ENCODE measurements at places on chromosomes 11 and 22. TPM values are rescaled to one million over a fixed set of nuclear protein-coding genes. Genes with fewer than 3 reads are reported as not detected.
A peak's percentile ranks its signal among the peaks of the same experiment; 100 is the strongest.

The DEFB131B gene
- not detected for total RNA-seq

The MS4A12 gene
- total RNA-seq: not detected

The PKP3 gene
- 7.1 TPM for total RNA-seq

The KDM4D gene
- total RNA-seq: 0.87 TPM

The FHIP1B gene
- total RNA-seq: 40.8 TPM

The LINC01488 gene
- total RNA-seq: not detected

DNA sequence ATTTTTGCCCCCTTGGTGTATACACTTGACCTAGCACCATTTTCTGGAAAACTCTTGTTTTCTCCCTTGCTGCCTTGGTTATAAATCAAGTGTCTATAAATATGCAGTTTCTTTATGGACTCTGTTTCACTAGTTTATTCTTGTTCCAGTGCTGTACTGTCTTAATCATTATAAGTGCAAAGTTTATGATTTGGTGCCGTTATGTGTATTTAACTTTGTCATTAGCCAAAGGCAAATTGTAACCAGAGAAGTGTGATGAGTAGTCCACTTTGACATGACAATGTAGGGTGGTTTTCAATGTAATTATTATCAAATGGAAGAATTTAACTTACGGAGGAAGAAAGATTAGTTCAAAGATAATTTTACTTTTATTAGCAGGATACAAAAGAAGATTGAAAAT is 40.3 kb downstream of the SPECC1L start:
- H3K36me3 ChIP-seq: no peaks in the 10 kb centered on the region
- DNase-seq: no peak
- no peak overlapping the region for H3K27ac ChIP-seq
- H3K27me3 ChIP-seq: no peaks in the 10 kb centered on the region
- H3K4me1 ChIP-seq: no peaks in the 10 kb centered on the region

DNA sequence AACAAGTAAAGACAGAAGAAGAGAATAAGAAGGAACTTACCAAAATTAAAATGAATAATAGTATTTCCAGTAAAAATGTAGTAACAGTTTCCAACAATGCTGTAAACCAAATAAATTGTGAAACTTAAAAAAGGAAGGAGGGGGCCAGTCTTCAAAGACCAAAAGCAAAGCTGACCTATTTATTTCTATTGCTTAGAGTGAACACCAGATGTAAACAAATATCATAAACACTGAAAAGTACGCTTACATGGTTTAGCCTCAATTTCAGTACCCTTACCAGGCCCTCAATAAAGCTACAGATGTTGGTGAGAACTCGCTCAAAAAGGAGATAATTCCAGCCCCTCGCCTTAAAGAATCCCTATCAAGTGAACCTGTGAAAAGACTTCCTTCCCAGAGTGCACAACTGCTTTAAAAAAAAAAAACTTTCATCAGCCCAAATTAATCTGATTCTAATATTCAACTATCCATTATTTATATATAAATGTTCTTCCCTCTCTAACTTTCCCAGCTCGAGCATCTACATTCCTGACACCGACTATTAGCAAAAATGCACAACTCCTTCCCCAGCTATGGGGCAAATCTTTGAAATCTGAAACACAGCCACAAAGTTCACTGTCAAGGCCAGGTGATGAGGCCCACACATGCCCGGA is 2.4 kb downstream of the PHF21A start:
- DNase-seq: no peak

DNA sequence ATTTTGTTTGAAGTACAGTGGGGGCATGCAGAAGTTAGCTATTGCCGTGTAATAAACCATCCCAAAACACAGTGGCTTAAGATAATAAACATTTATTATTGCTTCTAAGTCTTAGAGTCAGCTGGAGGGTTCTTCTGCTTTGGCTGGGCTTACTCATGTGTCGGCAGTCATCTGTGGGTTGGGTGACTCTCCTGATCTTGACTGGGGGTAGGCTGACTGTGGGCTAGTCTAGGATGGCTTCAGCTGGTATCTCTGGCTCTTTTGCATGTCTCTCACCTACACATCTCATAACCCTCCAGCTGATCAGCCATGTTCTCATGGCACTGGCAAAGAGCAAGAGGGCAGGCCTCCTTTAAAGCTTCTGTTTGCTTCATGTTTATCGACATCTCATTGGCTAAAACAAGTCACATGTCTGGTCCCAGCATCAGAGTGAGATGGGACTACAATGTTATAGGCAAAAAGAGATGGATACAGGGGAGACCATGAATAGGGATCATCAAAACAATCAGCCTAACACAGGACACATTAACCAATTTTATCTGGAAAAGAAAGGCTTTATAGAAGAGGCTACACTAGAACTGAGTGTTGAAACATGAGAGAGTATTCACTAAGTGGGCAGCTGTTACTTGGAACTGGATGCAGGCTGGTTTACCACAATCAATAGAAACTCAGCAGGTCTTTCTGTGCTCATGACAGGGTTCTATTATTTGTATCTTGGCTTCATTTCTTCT is 5.1 kb downstream of the LRRC51 start:
- DNase-seq: no peak
- no peaks in the 10 kb centered on the region for H3K4me1 ChIP-seq
- H3K27me3 ChIP-seq: no peaks in the 10 kb centered on the region
- H3K36me3 ChIP-seq: no peaks in the 10 kb centered on the region
- H3K4me3 ChIP-seq: no peak overlapping the region
- H3K27ac ChIP-seq: no peak overlapping the region

GRCh38 chr11:597166-597725 is 18.5 kb downstream of the IRF7 start:
- H3K36me3 ChIP-seq: no peaks in the 10 kb centered on the region
- H3K4me1 ChIP-seq: no peaks in the 10 kb centered on the region
- H3K4me3 ChIP-seq: no peak overlapping the region
- no peak for DNase-seq
- no peaks in the 10 kb centered on the region for H3K27me3 ChIP-seq
- H3K27ac ChIP-seq: no peak overlapping the region

DNA sequence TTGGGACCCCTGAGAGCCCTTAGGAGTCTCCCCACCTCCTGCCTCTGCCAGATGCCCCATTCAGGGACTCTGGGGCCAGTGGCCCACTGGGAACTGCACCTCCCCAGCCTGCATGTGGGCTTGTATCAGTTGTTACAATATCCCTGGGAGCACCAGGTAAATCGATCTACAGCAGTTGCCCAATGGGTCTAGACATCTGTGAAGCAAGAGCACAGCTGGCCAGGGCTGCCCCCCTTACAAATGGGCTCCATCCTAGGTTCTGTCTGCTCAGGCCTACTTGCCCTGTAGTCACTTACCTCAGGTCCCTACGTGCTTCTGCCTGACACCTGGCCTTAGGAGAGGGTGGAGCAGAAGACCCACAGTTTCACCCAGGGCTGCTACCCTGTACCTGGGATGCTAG is 62.7 kb downstream of the HIRA start:
- no peaks in the 10 kb centered on the region for H3K27me3 ChIP-seq
- no peak overlapping the region for H3K27ac ChIP-seq
- H3K36me3 ChIP-seq: no peaks in the 10 kb centered on the region
- H3K4me3 ChIP-seq: no peak overlapping the region

DNA sequence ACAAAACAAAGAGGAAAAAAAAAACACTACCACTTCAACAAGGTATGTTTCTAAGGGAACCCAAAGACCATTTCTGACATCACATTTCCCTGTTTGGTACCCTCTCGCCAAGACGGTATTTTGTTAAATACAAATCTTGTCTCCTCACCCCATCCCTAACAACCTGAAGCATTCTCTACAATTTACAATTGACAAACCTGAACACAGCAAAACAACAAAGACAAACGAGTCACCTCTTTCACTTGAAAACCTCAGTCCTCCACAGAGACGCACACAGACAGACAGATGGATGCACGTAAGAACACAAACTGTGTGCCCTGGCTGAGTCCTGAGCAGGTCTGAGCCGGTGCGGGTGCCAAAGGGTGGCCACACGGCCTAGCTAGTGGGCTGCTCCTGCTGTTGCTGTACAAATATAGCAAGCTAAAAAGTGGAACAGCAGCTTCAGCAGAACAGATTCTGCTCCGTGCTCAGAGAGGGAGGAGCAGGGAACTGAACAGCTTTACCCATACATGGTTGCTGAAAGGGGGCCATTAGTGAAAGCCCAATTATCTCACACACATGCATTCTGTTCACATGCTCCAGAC is 28.5 kb downstream of the CELF1 start:
- no peaks in the 10 kb centered on the region for H3K27me3 ChIP-seq
- no peak overlapping the region for H3K27ac ChIP-seq
- H3K4me3 ChIP-seq: no peak overlapping the region
- H3K4me1 ChIP-seq: peaks cover 15% of the 10 kb centered on the region
- H3K36me3 ChIP-seq: no peaks in the 10 kb centered on the region

- DNase-seq: no peak
- H3K27me3 ChIP-seq: no peaks in the 10 kb centered on the region
- H3K36me3 ChIP-seq: no peaks in the 10 kb centered on the region
These were observed 14.0 kb downstream of the RGL4 start for GRCh38 chr22:23704829-23705228.

GRCh38 chr11:131888230-131888855 is 517.9 kb downstream of the NTM start:
- H3K36me3 ChIP-seq: no peaks in the 10 kb centered on the region
- H3K27me3 ChIP-seq: no peaks in the 10 kb centered on the region
- DNase-seq: no peak
- no peak overlapping the region for H3K27ac ChIP-seq
- no peaks in the 10 kb centered on the region for H3K4me1 ChIP-seq

GRCh38 chr22:17013396-17014100 is 5.5 kb upstream of the GAB4 start:
- H3K4me1 ChIP-seq: no peaks in the 10 kb centered on the region
- H3K27me3 ChIP-seq: no peaks in the 10 kb centered on the region
- no peak for DNase-seq
- no peak overlapping the region for H3K27ac ChIP-seq
- H3K4me3 ChIP-seq: no peak overlapping the region

- no peak overlapping the region for H3K27ac ChIP-seq
- DNase-seq: no peak
- H3K4me1 ChIP-seq: peaks cover 1% of the 10 kb centered on the region
- H3K4me3 ChIP-seq: no peak overlapping the region
- H3K36me3 ChIP-seq: no peaks in the 10 kb centered on the region
- no peaks in the 10 kb centered on the region for H3K27me3 ChIP-seq
These were observed 41.5 kb downstream of the DDX6 start for GRCh38 chr11:118749429-118749828.

DNA sequence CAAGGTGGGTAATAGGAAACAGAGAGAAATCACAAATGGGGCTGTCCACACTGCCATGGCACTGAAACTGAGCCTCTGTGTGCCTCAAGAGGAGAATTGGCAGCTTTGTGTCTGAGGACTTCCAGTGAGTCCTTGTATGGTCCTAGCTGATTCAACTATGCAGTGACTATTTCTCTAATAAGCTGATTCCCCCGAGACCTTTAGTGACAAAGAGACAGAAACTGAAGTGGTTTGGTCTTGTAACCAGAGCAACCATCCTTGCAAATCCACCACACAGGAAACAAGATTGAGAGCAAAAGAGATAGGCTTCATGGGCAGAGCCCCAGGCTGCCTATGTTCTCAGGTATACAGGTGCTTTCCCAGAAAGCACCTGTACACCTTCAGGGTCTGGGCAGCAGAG is 1038.5 kb downstream of the NTM start:
- H3K27ac ChIP-seq: no peak overlapping the region
- no peaks in the 10 kb centered on the region for H3K36me3 ChIP-seq
- DNase-seq: no peak
- H3K27me3 ChIP-seq: no peaks in the 10 kb centered on the region
- no peak overlapping the region for H3K4me3 ChIP-seq

GRCh38 chr22:32020117-32020516 is 22.9 kb upstream of the SLC5A1 start:
- no peaks in the 10 kb centered on the region for H3K4me1 ChIP-seq
- H3K4me3 ChIP-seq: no peak overlapping the region
- H3K27me3 ChIP-seq: no peaks in the 10 kb centered on the region
- H3K36me3 ChIP-seq: no peaks in the 10 kb centered on the region
- H3K27ac ChIP-seq: no peak overlapping the region

GRCh38 chr22:50702261-50702671 is 29.6 kb downstream of the SHANK3 start:
- H3K27me3 ChIP-seq: no peaks in the 10 kb centered on the region
- peaks cover 5% of the 10 kb centered on the region for H3K4me1 ChIP-seq
- DNase-seq: no peak
- no peaks in the 10 kb centered on the region for H3K36me3 ChIP-seq
- no peak overlapping the region for H3K27ac ChIP-seq

- H3K4me3 ChIP-seq: no peak overlapping the region
- H3K36me3 ChIP-seq: no peaks in the 10 kb centered on the region
- peak overlapping the region; percentile 95 for H3K27ac ChIP-seq
- H3K4me1 ChIP-seq: peaks cover 32% of the 10 kb centered on the region
- peak; percentile 48 for DNase-seq
These were observed 1.4 kb upstream of the LTBP3 start for GRCh38 chr11:65559535-65559934.

GRCh38 chr22:44131412-44131811 is 49.3 kb upstream of the PARVG start:
- no peaks in the 10 kb centered on the region for H3K36me3 ChIP-seq
- no peaks in the 10 kb centered on the region for H3K27me3 ChIP-seq
- H3K27ac ChIP-seq: no peak overlapping the region
- DNase-seq: no peak

- no peaks in the 10 kb centered on the region for H3K27me3 ChIP-seq
- H3K36me3 ChIP-seq: no peaks in the 10 kb centered on the region
- H3K4me1 ChIP-seq: no peaks in the 10 kb centered on the region
- H3K4me3 ChIP-seq: no peak overlapping the region
- DNase-seq: no peak
- no peak overlapping the region for H3K27ac ChIP-seq
These were observed 2.2 kb upstream of the C11orf16 start for GRCh38 chr11:8934742-8935488.

DNA sequence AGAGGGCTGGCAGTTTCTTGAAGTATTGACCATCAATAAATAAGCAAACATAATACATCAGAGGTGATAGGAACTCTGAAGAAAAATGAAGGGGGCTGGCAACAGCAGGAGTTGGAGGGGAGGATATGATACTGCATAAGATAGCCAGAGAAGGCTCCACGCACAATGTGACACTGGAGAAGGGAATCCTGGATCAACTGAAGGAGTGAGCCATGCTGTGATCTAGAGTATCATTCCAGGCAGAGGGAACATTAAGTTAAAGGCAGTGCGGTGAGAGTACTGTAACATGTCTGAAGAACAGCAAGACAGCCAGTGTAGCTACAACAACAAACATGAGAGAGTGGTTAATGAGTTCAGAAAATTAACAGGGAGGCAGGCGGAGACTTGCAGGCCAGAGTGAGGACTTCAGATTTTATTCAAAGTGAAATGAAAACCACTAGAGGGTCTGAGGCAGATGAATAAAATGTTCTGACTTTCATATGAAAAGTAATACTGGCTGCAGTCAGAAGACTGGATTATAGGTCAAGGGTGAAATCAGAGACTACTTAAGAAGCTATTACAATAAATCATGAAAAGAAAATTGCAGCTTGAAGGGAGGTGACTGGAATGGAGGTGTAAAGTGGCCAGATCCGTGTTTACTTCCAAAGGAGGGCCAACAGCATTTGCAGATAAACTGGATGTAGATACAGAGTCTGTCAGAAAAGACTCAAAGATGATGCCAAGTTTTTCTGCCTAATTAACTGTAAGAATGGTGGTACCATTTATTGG is 49.4 kb downstream of the RRAS2 start:
- H3K27ac ChIP-seq: no peak overlapping the region
- no peak for DNase-seq
- peaks cover 2% of the 10 kb centered on the region for H3K4me1 ChIP-seq
- H3K4me3 ChIP-seq: no peak overlapping the region
- H3K27me3 ChIP-seq: no peaks in the 10 kb centered on the region

GRCh38 chr11:9762531-9762930 is 98.7 kb downstream of the SWAP70 start:
- H3K4me1 ChIP-seq: peaks cover 34% of the 10 kb centered on the region
- H3K4me3 ChIP-seq: no peak overlapping the region
- no peak for DNase-seq
- H3K36me3 ChIP-seq: no peaks in the 10 kb centered on the region

All from ovary (tissue), 10 donors.